ENCODE measurements at places on chromosomes 5 and 9.

DNA sequence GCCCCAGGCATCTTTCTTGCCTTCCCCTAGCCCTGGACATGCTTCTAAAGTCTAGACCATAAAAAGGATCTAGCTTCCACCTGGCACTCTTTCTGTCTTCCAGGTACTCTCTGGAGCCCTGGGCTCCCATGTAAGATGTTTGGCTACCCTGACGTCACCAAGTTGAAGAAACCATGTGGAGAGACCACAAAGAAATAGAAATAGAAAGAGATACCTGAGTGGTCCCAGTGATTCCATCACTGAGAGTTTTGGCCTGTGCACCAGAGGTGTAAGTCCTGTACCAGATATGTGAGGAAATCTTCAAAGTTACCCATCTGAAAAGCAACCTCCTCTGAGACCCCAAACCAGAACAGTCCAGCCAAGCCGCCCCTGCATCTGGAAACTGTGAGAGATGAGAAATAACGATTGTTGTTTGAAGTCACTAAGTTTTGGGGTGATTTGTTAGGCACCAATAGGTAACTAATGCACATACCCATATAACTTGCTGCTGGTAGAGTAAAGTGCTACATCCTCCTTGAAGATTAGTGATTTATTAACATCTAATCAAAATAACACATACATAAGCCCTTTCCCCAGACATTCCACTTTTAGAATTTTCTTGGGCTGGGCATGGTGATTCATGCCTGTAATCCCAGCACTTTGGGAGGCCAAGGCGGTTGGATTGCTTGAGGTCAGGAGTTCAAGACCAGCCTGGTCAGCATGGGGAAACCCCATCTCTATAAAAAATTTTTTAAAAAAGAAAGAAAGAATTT, 85.7 kb upstream of the LHFPL2 start:
- DNase-seq: no peak

GRCh38 chr9:5571629-5572232, 57.2 kb upstream of the RIC1 start:
- no peak for DNase-seq

- DNase-seq: no peak
Observed at GRCh38 chr5:178387856-178388190, 155.2 kb upstream of the PHYKPL start.

GRCh38 chr5:150181766-150182545, 7.9 kb upstream of the SLC6A7 start:
- DNase-seq: no peak

DNA sequence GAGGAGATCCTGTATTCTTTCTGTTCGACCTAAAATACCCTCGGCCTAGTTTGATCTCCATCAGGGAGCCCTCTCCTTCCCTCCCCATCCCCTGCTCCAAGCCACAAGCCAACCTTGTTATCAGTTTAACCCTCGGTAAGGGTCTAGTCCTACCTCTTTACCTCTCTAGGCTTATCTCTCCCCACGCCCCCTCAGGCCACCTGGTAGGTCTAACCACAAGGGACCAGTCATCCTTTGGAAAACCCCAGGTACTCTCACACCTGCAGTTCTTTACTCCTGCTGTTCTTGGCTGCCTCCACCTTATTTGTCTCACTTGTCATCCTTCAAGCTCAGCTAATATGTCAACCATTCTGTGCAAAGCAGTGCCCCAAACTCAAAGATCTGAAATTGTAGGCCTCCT, 78.7 kb downstream of the RAD23B start:
- DNase-seq: no peak

- no peak for DNase-seq
Observed at GRCh38 chr9:77475641-77476473, 172.3 kb downstream of the GNA14 start.
